Left renal pelvis (tissue), 4 donors: ENCODE measurements at places on chromosomes 7 and 10. TPM values are rescaled to one million over a fixed set of nuclear protein-coding genes. Genes with fewer than 3 reads are reported as not detected.

The PGAM1 gene
- 174 TPM for polyA plus RNA-seq

- DNase-seq = no peak
Measured at GRCh38 chr10:7411671-7412128, 866 bp upstream of the SFMBT2 start.

- DNase-seq = no peak
Measured at GRCh38 chr7:89094269-89094668, 298.7 kb upstream of the TEX47 start.

The CRHR2 gene
- not detected for polyA plus RNA-seq

The GNAT3 gene
- polyA plus RNA-seq = not detected

DNA sequence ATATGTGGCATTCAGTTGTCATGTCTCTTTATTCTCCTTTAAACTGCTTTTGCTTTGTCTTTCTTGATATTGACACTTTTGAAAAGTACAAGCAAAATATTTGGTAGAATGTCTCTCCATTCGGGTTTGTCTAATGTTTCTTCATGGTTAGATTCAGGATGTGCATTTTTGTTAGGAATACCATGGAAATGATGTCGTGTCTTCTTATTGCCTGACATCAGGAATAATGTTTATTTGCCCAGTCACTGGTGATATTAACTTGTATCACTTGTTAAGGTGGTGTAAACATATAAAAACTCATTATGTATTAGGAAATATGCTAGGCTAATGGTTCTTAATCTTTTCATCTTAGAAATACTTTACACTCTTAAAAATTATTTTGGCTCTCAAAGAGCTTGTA, 43.4 kb downstream of the CDK1 start:
- no peak for DNase-seq

The LIPM gene
- not detected for polyA plus RNA-seq

DNA sequence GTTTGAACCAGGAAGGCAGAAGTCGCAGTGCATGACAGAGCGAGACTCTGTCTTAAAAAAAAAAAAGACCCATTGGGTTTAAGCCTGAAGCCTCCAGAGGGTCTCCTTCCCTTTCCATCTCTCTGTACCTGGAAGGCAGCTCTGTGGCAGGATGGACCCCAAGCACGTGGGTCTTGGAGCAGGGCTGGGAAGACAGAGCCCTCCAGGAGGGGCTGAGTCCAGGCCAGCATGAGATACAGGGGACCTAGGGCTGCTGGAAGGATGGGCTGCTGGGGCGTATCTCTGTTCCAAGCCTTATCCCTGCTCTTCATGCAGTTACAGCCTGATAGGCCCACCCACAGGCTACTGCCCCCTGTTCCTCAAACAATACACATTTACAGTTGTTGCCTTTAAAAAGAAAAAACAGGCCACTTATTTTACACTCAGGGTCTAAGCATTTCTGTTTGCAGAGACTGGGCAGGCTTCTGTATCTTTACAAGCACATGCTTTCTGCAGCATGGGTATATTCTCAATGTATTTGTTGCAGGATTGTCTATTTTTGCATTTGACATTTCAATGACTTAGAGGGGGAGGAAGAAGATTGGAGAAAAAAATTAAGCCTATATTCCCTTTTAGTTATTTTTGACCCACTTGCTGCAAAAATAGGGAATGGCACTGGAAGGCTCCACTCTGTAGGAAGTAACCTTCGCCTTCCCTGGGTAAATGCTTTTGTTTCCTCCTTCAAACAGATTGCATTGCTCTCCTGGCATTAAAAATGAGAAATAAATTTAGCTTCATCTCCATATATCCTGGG, 60.1 kb downstream of the FAM171A1 start:
- DNase-seq = no peak

GRCh38 chr7:33448035-33448434, 318.7 kb downstream of the BBS9 start:
- no peak for DNase-seq

DNA sequence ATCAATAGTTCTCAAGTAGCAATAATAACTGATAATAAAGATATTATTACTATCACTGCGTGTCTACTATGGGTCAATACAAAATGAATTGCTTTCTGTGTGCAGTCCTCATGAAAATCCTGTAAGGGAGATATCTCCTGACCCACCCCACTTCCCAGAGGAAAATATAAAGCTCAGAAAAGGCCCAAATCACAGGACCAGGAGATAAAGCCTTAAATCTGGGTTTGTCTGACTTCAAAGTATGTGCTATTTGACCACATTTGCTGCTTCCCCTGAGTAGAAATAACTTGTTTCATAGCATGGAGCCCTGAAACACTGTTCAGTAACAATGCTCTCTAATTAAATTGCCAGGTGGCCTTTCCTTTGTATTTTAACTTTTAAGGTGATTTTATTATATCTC, 174.1 kb downstream of the JAZF1 start:
- DNase-seq = no peak

- no peak for DNase-seq
Measured at GRCh38 chr10:99527526-99528493, 4.9 kb upstream of the NKX2-3 start.

DNA sequence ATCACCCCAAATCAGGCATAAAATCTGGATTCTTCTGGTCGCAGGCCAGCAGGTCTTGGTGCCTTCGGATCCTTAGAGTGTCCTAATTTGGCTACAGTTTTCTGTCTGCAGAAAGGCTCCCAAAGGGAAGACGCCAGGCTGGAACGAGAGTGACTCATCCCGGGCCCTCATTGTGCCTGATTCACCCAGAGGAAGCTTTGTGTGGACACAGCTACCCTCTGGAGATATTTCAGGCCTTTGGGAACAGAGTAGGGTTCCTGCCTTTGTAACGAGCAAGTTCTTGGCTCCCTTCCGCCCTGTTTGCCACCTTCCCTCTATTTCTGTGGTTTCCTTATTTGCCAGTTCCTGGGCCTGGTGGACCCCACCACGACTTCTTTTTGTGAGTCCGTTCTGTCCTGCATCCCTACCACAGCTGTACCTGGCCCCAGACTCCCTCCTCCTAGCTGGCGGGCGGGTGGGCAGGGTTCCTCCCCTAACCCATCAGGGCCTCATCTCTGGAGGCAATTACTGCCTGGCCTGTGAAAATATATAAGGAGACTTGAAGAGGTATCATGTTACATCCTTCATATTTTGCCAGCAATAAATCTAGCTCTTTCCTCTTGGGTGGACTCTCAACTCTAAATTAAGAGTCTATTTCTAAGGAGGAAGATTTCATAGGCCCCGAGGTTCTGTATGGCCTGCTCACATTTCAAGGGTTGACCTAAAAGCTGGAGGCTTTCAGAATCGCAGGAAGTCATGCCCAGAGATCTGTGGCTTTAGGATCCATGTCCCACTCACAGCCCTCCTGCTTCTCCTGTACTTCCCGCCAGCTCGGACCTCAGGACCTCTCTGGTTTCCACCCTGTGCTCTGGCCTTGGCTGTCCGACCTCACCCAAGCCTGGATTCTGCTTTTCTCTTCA, 219.2 kb upstream of the ZNF32 start:
- DNase-seq = no peak
